ENCODE measurements at places on chromosomes 12 and 14.

- peaks cover 17% of the 10 kb centered on the region for H3K27me3 ChIP-seq
- H3K4me1 ChIP-seq: peaks cover 11% of the 10 kb centered on the region
- no peak overlapping the region for H3K27ac ChIP-seq
- H3K36me3 ChIP-seq: no peaks in the 10 kb centered on the region
- DNase-seq: no peak
Observed at GRCh38 chr14:54252072-54252730, 144.6 kb upstream of the CDKN3 start.

- H3K27ac ChIP-seq: no peak overlapping the region
- H3K27me3 ChIP-seq: no peaks in the 10 kb centered on the region
- H3K4me1 ChIP-seq: peaks cover 7% of the 10 kb centered on the region
- H3K36me3 ChIP-seq: peaks cover 10% of the 10 kb centered on the region
- H3K4me3 ChIP-seq: no peak overlapping the region
Observed at GRCh38 chr14:92719421-92719820, 29.0 kb downstream of the LGMN start.

DNA sequence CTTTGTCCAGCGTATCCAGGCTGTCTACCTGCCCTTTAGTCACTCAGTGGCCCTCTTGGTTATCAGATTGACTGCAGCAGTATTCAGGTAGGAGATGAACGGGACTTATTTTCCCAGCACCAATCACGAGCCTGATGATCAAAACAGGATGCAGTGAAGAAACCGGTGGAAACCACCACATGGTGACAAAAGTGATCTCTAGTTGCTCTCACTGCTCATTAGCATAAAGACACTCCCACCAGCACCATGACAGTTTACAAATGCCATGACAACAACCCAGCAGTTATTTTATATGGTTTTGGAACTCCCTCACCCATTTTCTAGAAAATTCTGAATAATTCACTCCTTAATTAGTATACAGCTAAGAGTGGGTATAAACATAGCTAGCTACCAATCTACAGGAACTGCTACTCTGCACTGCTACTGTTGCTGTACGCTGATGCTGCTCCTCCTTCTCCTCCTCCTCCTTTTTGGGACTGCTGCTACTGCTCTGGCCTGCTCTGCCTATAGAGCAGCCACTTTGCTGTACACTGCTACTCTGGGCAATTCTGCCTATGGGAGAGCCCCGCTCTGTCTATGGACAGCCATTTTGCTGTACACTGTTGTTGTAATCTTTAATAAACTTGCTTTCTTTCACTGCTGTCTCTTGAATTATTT, 142.5 kb upstream of the SSTR1 start:
- no peaks in the 10 kb centered on the region for H3K27me3 ChIP-seq
- DNase-seq: no peak
- no peak overlapping the region for H3K27ac ChIP-seq
- H3K4me3 ChIP-seq: no peak overlapping the region
- H3K36me3 ChIP-seq: no peaks in the 10 kb centered on the region

- peak overlapping the region; percentile 75 for H3K27ac ChIP-seq
- no peak overlapping the region for H3K4me3 ChIP-seq
- no peaks in the 10 kb centered on the region for H3K27me3 ChIP-seq
- DNase-seq: no peak
- peaks cover 41% of the 10 kb centered on the region for H3K4me1 ChIP-seq
Observed at GRCh38 chr14:71507681-71508080, 424.5 kb upstream of the RGS6 start.

- H3K36me3 ChIP-seq: no peaks in the 10 kb centered on the region
- no peak for DNase-seq
- peak overlapping the region; percentile 48 for H3K27ac ChIP-seq
- peaks cover 13% of the 10 kb centered on the region for H3K4me1 ChIP-seq
- peak overlapping the region; percentile 18 for H3K4me3 ChIP-seq
Observed at GRCh38 chr12:53756300-53757100, 4.7 kb upstream of the CISTR start.

- no peaks in the 10 kb centered on the region for H3K4me1 ChIP-seq
- H3K36me3 ChIP-seq: no peaks in the 10 kb centered on the region
- peaks cover 34% of the 10 kb centered on the region for H3K27me3 ChIP-seq
- no peak overlapping the region for H3K4me3 ChIP-seq
- no peak for DNase-seq
- no peak overlapping the region for H3K27ac ChIP-seq
Observed at GRCh38 chr12:3557116-3557697, 66.2 kb downstream of the PRMT8 start.

GRCh38 chr14:21268617-21269251, 508 bp downstream of the HNRNPC start:
- H3K4me1 ChIP-seq: peaks cover 48% of the 10 kb centered on the region
- H3K27me3 ChIP-seq: no peaks in the 10 kb centered on the region
- peak overlapping the region; percentile 100 for H3K27ac ChIP-seq
- no peak for DNase-seq
- peak overlapping the region; percentile 97 for H3K4me3 ChIP-seq

DNA sequence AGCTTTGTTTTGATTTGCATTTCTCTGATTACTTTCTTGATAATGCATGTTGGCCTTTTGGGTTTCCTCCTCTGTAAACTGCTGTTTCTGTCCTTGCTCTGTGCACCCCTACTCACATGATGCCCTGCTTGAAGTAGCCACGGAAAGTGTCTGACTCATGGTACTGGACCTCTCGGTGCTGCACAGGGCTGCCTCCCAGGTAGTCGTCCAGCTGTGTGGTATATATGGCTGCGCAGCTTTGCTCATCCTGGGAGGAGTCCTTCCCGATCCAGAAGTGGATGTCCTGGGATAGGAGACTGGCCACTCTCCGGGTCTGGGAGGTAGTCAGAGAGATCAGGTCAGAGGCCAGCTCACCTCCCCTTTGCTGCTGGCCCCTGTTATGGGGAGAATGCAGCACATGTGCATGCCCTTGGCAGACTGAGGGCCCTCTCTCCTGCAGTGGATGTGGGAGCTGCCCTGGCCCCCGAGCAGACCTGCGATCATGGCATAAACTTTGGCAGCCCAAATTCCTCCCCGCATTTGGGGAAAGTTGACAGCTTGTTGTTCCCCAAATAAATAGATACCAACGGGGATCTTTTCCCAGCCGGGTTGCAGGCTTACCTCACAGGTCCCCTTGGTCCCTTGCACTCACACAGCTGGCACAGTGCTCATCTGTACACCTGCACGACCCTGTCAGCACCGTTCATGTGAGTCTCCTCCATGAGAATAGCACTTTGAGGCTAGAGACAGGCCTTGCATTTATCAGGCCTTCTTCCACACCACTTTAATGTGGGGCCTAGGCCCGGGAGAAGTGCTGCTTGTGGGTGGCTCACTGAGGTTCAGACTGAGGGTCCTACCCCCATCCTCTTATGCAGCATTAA, 5.2 kb downstream of the AVIL start:
- no peak for DNase-seq
- no peaks in the 10 kb centered on the region for H3K27me3 ChIP-seq
- no peaks in the 10 kb centered on the region for H3K4me1 ChIP-seq
- no peak overlapping the region for H3K4me3 ChIP-seq
- H3K27ac ChIP-seq: no peak overlapping the region

DNA sequence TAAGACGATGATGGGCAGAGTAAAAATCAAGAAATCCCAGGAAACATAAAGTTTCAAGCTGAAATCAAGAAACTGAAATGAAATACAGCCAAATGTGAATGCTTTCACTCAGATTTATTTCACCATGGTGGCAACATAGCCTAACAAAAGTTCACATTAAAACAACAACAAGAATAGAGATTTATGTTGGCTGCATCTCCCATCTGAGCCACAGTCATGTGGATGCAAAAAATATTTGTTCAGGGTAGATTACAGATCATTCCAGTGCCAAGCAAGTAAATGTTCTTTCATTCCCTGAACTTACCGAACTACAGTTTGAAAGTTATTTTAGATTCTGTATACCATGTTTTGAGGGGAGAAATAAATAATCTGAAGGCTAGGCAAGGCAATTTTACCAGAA, 159.9 kb upstream of the TMTC1 start:
- no peaks in the 10 kb centered on the region for H3K36me3 ChIP-seq
- no peak overlapping the region for H3K4me3 ChIP-seq
- H3K27ac ChIP-seq: no peak overlapping the region
- DNase-seq: no peak
- H3K27me3 ChIP-seq: no peaks in the 10 kb centered on the region
- H3K4me1 ChIP-seq: no peaks in the 10 kb centered on the region

DNA sequence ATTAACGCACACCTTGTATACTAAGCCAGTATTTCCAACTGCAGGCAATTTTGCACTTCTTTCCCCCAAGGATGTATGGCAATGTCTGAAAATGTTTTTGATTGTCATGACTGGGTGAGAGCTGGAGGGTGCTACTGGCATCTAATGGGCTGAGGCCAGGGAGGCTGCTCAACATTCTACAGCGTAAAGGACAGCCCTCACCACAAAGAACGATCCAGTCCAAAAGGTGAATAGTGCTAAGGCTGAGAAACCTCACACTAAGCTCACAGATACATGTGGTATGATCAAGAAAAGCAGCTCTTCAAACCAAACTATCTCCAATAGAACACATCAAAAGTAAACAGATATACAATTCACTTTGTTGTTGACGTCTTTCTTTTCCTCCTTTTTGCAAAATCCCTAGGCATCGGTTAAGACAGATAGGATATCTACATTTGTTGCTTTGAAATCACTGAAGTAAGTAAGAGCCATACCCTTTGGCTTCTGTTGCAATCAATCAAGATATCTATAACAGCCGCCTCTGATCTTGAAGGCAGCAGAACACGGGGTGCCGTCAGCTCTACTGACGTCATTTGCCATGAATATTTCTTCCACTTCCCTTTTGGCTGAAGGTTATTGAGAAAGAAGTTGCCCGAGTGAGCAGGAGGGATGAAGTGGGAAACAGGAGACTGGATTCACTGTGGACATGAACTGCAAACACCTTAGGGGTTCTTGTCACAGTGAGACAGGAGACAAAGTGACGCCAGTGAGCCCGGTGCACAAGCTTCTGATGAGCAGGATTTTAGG, 218.3 kb downstream of the FOXN3 start:
- no peak overlapping the region for H3K4me3 ChIP-seq
- peaks cover 70% of the 10 kb centered on the region for H3K36me3 ChIP-seq
- DNase-seq: no peak
- H3K4me1 ChIP-seq: peaks cover 36% of the 10 kb centered on the region

GRCh38 chr12:129660946-129661345, 242.9 kb downstream of the TMEM132D start:
- H3K27me3 ChIP-seq: no peaks in the 10 kb centered on the region
- H3K4me1 ChIP-seq: no peaks in the 10 kb centered on the region
- H3K36me3 ChIP-seq: no peaks in the 10 kb centered on the region
- no peak for DNase-seq
- H3K27ac ChIP-seq: no peak overlapping the region

- no peak for DNase-seq
- H3K4me1 ChIP-seq: no peaks in the 10 kb centered on the region
- H3K4me3 ChIP-seq: no peak overlapping the region
- peaks cover 6% of the 10 kb centered on the region for H3K36me3 ChIP-seq
- no peak overlapping the region for H3K27ac ChIP-seq
Observed at GRCh38 chr12:28578361-28578760, 388.1 kb downstream of the CCDC91 start.

DNA sequence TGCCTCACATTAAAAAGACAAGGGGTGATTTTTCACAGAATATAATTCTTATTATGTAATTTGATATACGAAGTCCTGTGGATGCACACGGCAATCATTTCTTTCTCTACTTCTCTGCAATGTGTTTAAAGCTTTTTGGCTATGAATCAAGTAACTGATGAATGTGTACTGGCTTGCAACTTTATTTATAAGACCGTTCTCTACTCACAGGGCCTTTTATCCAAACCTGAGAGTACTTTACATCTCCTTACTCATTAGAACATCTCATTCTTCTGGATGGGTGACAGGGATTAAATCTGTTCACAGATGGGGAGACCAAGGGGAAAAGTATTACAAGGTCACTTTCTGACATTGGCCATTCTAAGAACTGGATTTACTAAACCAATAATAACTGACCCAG, 215.8 kb upstream of the DIO2 start:
- no peaks in the 10 kb centered on the region for H3K4me1 ChIP-seq
- no peak overlapping the region for H3K27ac ChIP-seq
- DNase-seq: no peak
- H3K36me3 ChIP-seq: no peaks in the 10 kb centered on the region
- H3K27me3 ChIP-seq: no peaks in the 10 kb centered on the region

DNA sequence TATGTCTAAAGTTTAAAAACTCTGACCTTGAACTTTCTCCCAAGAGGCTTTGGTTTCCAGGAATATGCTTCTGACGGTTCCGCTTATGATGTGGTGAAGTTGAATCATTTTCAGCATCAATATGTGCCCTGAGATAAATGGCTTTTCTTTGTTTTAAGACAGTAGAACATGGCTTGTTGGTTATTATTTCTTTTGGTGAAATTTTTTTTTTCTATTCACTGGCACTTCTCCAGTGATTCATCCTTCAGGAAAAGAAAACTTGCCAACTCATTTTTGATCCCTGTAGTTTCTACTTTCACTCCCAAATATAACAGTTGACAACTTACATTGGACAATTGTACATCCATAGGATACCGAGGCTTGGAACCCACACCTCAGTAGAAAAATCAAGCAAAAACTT, 1301.2 kb upstream of the FLRT2 start:
- no peak overlapping the region for H3K4me3 ChIP-seq
- DNase-seq: no peak
- no peaks in the 10 kb centered on the region for H3K27me3 ChIP-seq
- H3K36me3 ChIP-seq: no peaks in the 10 kb centered on the region

GRCh38 chr12:47367912-47368537, 288.3 kb upstream of the AMIGO2 start:
- H3K36me3 ChIP-seq: peaks cover 18% of the 10 kb centered on the region
- no peak overlapping the region for H3K4me3 ChIP-seq
- H3K4me1 ChIP-seq: peaks cover under 1% of the 10 kb centered on the region
- H3K27ac ChIP-seq: no peak overlapping the region
- no peak for DNase-seq

DNA sequence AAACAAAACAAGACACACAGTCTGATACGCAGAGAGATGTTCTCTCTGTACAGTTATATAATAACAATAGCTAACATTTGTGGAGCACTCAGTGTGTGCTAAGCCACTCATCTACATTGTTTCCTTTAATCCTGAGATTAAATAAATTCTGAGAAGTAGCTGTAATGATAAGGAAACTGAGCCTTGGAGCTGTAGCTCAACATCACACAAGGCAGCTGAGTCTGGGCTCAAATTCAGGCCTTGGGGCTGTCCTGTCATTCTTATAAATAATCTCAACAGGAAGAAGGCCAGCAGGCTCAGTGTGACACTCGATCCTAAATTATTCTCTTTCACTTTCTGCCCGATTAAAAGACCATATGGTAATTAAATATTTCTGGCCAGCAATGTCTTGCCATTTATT, 24.5 kb downstream of the CDKN1B start:
- no peak overlapping the region for H3K27ac ChIP-seq
- no peaks in the 10 kb centered on the region for H3K27me3 ChIP-seq
- no peak overlapping the region for H3K4me3 ChIP-seq
- no peaks in the 10 kb centered on the region for H3K36me3 ChIP-seq
- peaks cover 9% of the 10 kb centered on the region for H3K4me1 ChIP-seq
- DNase-seq: no peak

- H3K4me3 ChIP-seq: no peak overlapping the region
- no peak overlapping the region for H3K27ac ChIP-seq
- H3K27me3 ChIP-seq: no peaks in the 10 kb centered on the region
Observed at GRCh38 chr12:129617849-129618248, 286.0 kb downstream of the TMEM132D start.

GRCh38 chr14:69674546-69675244, 63.3 kb downstream of the SUSD6 start:
- peak overlapping the region; percentile 63 for H3K4me3 ChIP-seq
- peaks cover 3% of the 10 kb centered on the region for H3K36me3 ChIP-seq

- H3K4me3 ChIP-seq: no peak overlapping the region
- H3K27me3 ChIP-seq: peaks cover 9% of the 10 kb centered on the region
- peak; percentile 46 for DNase-seq
- peak overlapping the region; percentile 37 for H3K27ac ChIP-seq
- no peaks in the 10 kb centered on the region for H3K36me3 ChIP-seq
- H3K4me1 ChIP-seq: peaks cover 15% of the 10 kb centered on the region
Observed at GRCh38 chr14:32028599-32028998, 48.5 kb upstream of the ARHGAP5 start.

Data from stimulated activated naive B cell treated with anti-CD40 and anti-IgM and Interleukin-4, amounts not matched to agents 10 μg/mL and 1 μg/mL and 100 μg/mL, for 72 hours (primary cell).